ENCODE measurements at places on chromosomes 4 and X.

DNA sequence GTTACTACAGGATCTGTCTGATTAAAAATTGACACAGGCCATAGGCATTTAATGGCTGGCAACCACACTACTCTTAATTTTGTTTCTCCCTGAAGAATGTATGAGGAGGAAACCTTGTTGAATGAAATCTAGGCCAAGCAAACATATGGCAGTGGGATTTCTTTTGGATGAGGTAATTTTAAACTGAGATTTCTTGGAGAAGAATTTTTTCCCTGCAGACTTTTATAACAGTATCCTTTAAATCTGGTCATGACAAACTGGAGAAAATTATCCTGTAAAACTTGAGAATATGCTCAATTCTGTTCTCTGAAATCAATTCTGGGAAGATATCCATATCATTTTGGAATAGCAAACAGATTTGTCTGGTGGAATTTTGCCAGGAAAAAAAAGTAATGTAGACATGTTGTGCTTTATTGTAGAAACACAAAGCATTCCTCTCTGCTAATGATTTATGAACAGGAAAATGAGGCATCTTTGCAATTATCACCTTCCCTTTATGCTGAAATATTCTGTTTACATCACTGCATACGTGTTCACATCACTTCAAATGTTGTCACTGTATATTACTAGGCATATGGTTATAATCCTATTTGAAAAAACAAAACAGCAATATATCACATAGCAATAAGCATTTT is 108.3 kb upstream of the ARSJ start:
- DNase-seq, result peak; percentile 76

DNA sequence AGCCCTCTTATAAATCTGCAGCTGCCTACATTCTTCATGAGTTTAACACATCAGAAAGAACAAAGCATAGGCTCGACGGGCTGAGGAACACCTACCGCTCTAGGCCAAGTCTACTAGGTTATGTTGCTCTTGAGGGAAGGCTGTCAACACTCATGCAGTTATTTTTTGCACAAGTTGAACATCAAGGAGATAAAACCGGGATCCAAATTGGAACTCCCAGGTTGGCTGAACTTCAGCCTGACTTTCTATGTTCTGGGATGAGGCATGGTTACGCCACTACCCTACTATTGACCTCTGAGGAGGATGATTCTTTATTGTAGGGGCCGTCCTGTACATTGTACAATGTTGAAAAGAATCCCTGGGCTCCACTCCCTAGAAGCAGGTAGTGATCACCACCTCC is 37.3 kb upstream of the ARSH start:
- DNase-seq, result no peak

DNA sequence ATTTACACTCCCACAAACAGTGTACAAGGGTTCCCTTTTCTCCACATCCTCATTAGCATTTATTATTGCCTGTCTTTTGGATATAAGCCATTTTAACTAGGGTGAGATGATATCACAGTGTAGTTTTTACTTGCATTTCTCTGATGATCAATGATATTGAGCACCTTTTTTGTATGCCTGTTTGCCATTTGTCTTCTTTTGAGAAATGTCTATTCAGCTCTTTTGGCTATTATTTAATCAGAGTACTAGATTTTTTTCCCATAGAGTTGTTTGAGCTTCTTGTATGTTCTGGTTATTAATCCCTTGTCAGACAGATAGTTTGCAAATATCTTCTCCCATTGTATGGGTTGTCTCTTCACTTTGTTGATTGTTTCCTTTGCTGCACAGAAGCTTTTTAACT is 190.6 kb downstream of the MAGEB17 start:
- no peak for DNase-seq

DNA sequence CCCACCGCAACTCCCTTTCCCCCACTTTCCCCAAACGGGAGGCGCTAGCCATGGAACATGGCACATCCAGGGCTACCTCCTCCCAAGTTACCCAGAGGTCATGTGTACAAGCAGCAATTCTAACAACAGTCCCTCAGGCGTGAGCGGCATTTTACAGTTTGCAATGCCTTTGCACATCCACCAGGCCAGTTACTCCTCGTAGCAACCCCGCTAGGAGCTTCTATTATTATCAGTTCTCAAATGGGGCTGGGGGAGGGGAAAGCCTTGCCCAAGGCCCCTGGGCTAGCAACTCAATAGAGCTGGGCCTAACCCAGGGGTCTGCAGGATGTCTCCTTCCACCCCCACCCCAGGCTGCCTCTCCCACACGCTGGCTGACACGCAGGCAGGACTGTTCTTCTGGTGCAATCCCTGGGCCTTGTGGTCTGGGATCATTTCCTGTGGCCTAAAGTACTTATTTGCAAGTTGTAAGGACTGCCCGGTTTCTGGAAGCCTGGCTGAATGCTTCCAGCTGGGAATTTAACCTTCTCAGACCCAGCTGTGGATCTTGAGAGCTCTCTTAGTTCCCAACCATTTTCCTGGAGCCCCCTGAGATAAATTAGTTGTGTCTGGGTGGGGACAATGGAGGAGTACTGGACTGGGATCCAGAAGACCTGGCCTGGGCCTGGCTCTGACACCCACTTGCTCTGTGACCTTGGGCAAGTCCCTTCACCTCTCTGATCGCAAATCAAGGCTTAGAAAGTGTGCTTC is 27.7 kb downstream of the PJA1 start:
- peak; percentile 75 for DNase-seq

DNA sequence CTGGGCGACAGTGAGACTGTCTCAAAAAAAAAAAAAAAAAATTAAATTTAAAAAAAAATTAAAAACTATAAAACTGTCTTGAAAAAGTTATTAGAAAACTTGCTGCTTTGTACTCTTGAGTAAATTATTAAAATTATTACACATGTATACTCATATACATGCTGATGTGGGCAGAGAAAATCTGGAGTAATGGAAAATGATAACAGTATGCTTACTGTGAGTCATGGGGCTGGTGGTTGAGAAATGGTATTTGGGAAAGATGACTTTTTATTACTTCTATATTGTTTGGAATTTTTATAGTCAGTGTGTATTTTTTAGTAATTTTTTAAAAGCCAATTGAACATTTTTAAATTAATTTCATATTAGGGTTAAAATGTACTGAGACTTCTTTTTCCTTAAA is 7.5 kb downstream of the YY2 start:
- no peak for DNase-seq

- DNase-seq, result peak; percentile 54
These were observed 3.8 kb downstream of the CXXC4 start for GRCh38 chr4:104490770-104491480.

- no peak for DNase-seq
These were observed 206.0 kb downstream of the KIT start for GRCh38 chr4:54863571-54864255.

DNA sequence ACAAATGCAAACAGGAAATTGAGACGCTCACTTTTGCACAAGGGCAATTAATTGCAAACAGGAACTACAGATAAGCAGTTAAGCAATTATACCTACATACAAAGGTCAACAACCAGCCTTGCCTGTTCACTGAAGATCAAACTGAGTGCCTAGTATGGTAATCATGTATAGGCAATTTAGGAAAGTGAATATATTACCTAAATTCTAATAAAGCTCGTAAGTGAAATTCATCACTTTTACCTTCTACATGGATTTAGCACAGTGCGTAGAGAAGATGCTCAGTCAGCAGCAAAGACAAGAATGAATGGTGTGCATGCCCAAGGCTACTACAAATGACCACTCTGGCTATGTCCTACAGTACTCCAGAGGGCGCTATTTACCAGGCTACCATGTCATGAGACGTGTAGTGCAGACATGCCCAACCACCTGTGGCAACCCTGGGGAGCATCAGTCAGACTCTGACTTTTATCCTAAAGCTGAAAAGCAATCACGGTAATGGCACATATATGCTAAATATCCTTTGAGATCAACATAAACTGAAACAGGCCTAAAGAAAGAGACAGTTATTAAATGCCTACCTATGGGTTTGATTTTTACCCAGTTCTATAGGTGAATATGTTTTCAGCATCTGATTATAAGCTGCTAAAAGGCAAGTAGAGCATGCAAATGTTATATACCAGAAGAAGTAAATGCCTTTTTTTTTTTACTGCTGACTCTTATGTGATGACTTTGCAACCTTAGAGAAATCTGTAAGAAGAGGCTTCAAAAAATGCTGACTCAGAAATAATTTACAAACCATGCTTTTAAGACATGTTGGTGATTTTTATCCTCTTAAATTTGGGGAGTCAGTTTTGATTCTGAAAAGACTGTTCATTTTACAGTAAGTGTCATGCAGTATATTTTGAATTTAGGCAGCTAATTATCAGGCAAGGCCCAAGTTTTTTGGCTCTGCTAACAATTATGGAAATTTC is 178.0 kb downstream of the PPP3CA start:
- peak; percentile 81 for DNase-seq

DNA sequence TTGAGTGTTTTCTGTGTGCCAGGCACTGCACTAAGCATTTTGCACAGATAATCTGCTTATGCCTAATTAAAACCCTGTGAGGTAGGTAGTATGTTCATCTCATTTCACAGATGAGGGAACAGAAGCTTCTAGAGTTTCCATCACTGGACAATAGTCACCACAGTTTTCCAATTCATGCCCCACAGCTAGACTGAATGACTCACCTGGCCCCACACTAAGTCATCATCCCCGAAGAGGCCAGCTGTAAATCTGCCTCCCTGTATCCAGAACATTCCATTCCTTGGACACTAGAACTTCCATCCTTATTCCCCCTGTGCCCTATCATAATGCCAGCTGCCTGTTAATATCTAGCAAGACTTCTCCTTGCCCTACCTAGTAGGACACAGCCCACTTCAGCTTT is 40.9 kb upstream of the NYX start:
- peak; percentile 51 for DNase-seq

GRCh38 chr4:85408301-85408700 is 66.6 kb upstream of the ARHGAP24 start:
- DNase-seq, result no peak
